CD8-positive, alpha-beta memory T cell (primary cell): ENCODE measurements at places on chromosomes 1 and 21.

DNA sequence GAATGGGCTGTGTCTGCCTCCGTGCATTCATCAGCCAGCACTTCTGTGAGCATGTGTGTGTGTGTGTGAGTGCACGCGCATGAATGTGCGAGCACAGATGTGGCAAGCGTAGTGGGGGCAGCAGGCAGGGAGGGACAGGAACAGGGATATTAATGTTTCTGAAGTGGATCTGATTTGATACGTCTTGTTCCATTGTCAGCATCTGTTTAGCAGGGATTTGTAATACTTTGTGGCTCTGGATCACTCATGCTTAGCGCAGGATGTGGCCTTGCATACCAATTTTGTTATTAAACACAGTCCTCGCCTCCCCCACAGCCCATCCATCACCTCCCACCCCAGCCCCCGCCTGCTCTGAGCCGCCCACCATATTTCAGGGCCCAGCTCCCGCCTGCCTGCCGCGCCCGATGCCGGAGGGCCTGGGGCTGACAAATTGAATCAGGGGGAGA lies 52.4 kb downstream of the TMEM53 start:
- H3K36me3 ChIP-seq: no peaks in the 10 kb centered on the region
- no peak for DNase-seq
- H3K4me1 ChIP-seq: no peaks in the 10 kb centered on the region
- no peak overlapping the region for H3K27ac ChIP-seq
- no peak overlapping the region for H3K4me3 ChIP-seq

- H3K4me1 ChIP-seq: no peaks in the 10 kb centered on the region
- no peaks in the 10 kb centered on the region for H3K36me3 ChIP-seq
- H3K4me3 ChIP-seq: no peak overlapping the region
- no peak overlapping the region for H3K27ac ChIP-seq
- DNase-seq: no peak
Observed at GRCh38 chr1:41222496-41222895, 19.6 kb downstream of the SCMH1 start.

DNA sequence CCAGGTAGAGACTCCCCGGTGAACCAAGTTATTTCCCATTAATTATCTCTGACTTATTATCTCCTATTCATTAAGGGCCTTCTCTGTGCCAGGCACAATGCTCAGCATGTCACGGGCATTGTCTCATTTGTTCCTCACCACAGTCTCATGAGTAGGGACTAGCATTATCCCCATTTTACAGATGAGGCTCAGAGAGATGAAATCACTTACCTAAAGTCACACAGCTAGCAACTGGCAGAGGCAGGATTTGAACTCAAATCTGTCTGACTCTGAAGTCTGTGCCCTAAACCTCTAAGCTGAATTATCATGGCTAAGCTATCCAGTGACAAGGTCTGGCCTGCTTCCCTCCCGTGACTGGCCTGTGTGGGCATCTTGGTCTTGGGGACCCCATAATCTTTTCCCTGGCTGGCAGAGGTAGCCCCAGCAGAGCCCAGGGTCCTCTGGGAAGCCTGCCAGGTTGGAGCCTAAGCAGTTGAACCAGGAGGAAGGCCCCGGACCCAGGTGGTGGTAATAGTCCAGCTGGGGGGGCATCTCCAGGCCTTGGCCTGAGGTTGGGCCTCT lies 4.5 kb downstream of the MAP7D1 start:
- no peaks in the 10 kb centered on the region for H3K36me3 ChIP-seq
- no peaks in the 10 kb centered on the region for H3K27me3 ChIP-seq
- peak overlapping the region; percentile 78 for H3K4me3 ChIP-seq
- DNase-seq: no peak
- peak overlapping the region; percentile 87 for H3K27ac ChIP-seq

DNA sequence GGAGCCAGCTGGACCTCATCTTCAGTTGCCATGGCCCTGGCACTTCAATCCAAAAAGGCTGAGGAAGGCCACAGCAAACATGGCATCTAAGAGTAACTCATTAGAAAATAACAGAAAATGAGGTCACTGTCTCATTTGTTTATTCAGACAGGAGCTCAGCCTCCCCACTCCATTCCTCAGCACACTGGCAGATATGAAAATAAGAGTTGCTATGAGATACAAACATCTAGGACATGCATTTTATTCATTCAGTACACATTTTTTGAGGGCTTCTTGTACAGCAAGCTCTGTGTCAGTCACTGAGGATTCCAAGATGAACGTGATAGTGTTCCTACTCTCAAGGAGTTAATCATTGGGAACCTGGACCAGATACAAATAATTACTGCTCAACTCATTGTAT lies 32.7 kb upstream of the TMEM125 start:
- H3K4me1 ChIP-seq: no peaks in the 10 kb centered on the region
- H3K27ac ChIP-seq: no peak overlapping the region
- DNase-seq: no peak
- no peaks in the 10 kb centered on the region for H3K36me3 ChIP-seq

DNA sequence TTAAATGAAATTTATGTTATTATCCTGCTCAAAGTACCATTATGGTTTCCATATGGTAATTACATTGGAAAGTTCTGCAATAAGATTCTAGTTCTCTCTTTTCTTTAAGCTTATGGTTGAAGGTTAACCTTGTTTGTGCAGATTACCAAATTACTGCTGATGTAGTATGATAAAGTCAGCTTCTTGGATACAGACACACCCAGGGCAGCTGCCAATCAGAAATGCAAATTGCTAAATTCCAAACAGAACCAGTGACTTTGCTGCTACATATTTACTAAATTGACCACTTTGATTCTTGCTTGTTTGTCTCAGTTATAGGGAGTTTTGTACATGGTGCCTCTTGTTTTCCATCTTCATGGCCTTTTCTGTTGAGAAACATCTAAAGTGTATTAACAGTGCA lies 26.5 kb downstream of the GNAT2 start:
- peaks cover 31% of the 10 kb centered on the region for H3K36me3 ChIP-seq
- H3K4me3 ChIP-seq: no peak overlapping the region
- no peaks in the 10 kb centered on the region for H3K4me1 ChIP-seq
- no peaks in the 10 kb centered on the region for H3K27me3 ChIP-seq
- H3K27ac ChIP-seq: no peak overlapping the region

- peaks cover 5% of the 10 kb centered on the region for H3K4me1 ChIP-seq
- no peak overlapping the region for H3K4me3 ChIP-seq
- no peak for DNase-seq
Observed at GRCh38 chr1:184905601-184906322, 68.5 kb downstream of the NIBAN1 start.
